ENCODE measurements at places on chromosomes 11 and 22.
A peak's percentile ranks its signal among the peaks of the same experiment; 100 is the strongest.

DNA sequence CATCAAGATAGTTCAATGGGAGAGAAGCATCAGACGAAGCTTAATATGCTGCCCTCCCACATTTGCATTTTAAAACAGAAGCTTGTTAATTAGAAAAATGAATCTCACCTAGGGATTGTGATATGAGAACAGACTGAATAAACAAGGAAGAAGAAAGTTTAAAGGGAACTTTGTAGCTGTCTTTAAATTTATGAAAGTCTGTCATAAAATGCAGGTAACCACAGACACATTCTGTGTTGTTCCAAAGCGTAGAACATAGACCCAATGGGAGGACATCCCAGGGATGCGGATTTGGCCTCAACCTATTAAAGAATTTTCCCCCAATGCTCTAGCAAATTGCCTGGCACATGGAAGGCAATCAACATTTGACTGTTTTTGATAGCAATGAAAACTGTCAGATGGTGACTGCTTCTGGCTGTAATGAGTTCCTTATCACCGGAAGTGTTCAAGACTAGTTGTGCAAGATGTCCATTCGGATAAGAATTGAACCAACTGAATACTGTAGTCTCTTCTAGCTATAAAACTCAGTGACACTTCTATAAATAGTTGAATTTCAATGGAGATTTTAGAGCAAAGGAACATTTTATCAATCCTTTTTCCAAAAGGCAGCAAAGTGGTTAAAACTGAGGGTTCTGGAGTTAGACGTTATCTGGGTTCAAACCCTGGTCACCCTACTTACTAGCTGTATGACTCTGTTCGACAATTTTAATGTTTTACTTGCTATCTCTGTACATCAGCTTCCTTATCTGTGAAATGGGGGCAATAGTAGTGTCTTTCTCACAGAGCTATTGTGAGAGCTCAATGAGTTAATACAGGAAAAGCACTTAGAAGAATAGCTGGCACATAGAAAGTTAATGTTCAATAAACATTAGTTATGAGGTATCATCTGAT, 64.9 kb downstream of the LIF start:
- DNase-seq, result no peak

- DNase-seq, result no peak
Observed at GRCh38 chr11:91794146-91794545, 430.5 kb upstream of the FAT3 start.

DNA sequence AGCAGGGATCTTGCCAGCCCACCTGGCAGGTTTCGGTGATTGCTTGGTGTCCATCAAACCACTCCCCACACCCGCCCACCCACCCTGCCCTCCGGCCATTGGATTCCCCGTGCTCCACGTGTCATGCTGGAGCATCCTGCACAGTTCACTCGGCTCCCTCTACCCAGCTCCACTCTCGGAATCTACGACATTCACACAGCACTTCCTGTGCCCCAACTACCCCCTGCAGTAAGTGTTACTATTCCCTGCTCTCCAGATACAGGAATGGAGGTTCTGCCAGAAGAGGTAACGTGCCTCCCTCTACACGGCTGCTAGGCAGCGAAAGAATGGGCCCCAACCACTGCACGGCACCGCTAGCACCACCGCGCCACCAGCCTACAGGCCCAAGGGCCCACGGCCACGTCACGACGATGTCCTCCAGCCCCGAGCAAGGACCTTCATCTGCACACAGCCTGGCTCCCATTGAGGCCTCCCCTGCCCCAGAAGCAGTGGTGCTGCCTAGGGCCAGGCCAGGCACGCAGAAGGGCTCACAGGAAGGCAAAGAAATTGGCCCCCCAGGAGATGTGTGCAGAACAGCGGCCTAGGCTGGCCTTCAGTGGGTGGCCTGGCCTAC, 27.6 kb downstream of the WNT7B start:
- no peak for DNase-seq

DNA sequence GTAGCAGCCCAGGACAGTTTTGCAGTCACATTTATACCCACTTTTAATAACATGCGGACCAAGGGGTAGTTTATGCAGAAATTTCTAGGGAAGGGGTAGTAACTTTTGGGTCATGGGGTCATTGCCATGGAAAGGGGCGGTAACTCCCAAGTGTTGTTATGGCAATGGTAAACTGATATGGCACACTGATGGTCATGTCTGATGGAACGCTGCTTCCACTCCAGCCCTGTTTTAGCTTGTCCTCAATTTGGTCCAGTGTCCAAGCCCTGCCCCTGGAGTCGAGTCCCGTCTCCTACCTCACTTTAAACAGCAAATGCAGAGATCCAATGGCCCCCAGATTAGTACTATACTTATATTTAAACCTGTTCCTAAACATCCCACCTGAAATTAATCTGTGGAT, 11.2 kb upstream of the SEC14L4 start:
- no peak for DNase-seq

DNA sequence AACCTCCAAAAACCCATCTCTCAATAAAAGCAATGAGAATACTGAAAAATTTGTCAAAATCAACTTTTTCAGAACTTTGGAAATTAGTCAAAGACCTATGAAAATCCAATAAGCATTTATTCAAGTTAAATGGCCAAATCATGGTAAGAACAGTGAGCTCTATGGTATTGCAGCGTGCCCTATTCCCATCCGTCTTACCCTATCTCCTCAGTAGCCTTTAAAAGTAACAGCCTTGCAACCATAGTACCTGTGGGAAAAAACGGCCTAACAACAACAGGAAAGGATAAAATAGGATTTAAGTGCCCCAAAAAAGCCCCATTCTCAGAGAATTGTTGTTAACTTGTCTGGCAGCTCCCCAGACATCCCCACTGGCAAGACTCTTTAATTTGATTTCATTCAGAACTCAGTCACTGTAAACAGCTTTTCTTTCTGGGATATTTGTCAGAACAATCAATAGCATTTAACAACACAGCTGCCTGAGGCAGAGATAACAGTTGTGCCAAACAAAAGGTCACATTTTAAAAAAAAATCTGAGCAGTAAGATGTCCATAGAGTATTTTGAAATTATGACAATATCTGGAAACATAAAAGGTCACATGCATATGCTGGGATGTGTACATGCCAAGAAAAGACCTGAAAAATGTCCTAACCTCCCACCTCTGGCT, 18.8 kb upstream of the MS4A8 start:
- no peak for DNase-seq

GRCh38 chr11:47257517-47258316, at the start of gene NR1H3:
Gene NR1H3 (plus strand): TSS chr11:47257996. CDS start chr11:47259217, 1,221 bp downstream.
- no peak for DNase-seq

DNA sequence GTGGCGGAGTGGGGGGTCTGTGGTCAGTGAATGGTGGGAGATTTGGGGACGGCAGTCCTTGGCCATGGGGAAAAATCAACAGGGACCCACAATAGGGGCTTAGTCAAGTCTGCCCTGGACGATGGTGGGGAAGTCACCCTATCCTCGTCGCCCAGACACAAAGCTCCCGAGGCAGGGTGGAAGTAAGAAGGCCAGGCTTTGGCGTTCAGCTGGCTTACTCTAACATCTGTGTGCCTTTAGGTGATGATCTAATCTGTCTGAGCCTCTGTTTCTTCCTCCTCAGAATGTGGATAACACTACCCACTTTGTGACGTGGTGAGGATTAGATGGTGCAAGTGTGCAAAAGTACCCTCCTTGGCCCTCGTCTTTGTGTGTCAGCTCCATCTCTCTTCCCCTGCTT, 192.2 kb downstream of the ST3GAL4 start:
- no peak for DNase-seq

GRCh38 chr11:129278586-129279319, 86.6 kb upstream of the ARHGAP32 start:
- no peak for DNase-seq

GRCh38 chr22:45254388-45254787, 13.7 kb upstream of the KIAA0930 start:
- DNase-seq, result no peak

DNA sequence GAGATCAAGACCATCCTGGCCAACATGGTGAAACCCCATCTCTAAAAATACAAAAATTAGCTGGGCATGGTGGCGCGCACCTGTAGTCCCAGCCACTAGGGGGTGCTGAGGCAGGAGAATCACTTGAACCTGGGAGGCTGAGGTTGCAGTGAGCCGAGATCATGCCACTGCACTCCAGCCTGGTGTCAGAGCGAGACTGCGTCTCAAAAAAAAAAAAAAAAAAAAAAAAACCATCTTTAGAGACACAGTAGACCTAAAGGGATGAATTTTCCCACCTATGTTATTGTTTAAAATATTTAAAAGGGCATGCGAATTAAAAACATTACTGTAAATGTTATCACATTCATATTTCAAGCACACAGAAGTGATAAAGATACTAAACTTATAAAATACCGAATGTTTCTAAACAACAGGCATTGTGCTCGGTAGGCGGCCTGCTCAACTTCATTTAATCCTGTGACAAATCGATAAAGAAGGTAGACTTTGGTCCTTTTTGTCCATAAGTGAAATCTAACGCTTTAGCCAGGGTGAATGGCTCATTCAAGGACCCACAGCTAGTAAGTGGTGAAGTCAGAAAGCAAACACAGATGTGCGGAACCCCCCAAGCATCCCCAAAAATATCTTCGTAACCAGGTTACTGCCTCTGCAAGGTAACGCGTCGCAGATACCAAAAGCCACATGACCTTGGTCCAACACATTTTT, 16.1 kb downstream of the NCAPD3 start:
- DNase-seq, result no peak

DNA sequence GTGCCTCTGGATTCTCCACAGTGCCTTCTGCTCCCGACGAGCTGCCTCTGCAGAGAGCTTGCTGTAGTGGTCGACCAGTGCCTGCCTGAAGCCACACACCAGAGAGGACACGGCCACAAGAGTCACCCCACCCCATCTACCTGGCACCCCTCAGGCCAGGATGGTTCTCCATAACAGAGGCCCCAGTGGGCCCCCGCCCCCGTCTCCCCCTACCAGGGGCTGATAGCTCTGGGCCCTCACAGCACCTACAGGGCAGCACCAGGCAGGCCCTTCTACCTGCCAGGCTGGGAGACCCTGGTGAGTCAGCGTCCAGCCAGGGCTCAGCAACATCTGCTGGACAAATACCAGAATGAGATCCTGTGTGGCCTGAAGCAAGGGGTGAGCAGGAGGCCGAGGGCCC, 21.7 kb downstream of the SELENOO start:
- no peak for DNase-seq

DNA sequence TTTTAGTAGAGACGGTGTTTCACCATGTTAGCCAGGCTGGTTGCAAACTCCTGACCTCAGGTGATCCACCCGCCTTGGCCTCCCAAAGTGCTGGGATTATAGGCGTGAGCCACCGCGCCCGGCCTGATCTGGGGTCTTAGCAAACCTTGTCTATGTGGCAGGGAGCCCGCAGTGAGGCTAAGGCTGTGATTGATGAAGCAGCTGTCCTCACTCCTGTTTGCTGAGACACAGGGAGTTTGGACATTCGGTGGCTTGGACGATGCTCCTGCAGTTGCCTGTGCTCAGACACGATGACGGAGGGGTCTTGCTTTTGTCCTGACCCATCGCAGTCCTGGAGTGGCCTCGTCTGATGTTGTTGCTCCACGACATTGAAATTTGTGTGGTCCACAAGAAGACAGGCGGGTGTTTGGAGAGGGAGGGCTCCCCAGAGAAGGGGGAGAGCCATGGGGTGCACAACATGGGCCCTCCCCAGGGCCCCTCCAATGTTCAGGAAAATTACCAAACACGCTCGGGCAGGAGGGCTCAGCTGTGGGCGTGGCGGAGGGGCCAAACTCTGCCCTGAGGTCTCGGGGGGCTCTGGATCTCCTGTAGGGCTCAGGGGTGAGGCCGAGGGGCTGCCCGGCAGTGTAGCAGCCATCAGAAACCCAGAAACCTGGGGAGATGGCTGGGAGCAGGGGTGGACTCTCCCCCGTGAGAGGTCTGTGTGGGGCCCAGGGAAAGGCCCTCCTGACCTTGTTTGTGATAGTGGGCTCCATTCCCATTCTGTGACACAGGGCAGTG, 41.8 kb upstream of the PRR5 start:
- no peak for DNase-seq

GRCh38 chr11:1507381-1508140, 21.0 kb upstream of the MOB2 start:
- DNase-seq, result no peak

GRCh38 chr22:35458547-35459422, 58.8 kb downstream of the MCM5 start:
- no peak for DNase-seq

- DNase-seq, result no peak
Observed at GRCh38 chr11:56917708-56918400, 70.9 kb upstream of the OR5AK2 start.

- peak; percentile 68 for DNase-seq
Observed at GRCh38 chr22:27139935-27140511, 482.6 kb downstream of the MIAT start.

DNA sequence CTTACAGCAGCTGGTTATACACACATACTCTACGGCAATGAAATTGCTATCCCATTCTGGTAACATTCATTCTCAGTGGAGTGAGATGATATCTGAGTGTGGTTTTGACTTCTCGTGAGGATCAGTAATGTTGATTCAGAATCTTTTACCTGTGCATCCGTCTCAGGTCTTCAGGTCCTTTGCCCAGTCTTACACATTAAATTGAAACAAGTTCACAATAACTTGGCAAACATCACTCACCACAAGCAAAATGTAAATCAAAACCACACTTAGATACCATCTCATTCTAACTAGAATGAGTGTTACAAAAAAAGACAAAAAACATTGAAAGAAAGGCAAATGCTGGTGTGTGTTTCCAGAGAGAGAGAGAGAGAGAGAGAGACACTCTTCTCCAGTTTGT, 14.0 kb downstream of the RGL4 start:
- DNase-seq, result no peak

- no peak for DNase-seq
Observed at GRCh38 chr11:36097219-36097650, 153.4 kb downstream of the LDLRAD3 start.

GRCh38 chr22:47407461-47408025, 645.1 kb downstream of the TBC1D22A start:
- DNase-seq, result no peak

DNA sequence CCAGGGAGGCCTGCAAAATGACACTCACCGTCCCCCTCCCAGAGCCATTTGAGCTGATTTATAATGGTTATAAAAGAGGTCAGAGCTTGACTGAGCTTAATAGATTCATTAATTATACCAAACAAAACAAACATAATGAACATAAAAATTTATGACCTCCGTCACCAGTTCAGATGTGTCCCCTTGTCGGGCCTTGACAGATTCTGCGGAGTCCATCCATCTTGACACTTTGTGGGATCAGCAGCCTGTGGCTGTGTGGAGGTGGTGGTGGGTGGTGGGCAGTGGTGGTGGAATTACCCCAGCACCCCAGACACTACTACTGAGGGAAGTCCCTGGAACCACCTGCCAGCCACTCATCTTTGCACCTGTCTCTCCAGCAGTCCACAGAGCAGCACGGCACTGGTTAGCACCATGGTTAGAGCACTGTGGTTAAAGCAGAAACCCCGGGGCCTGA, 83.5 kb downstream of the DSCAML1 start:
- no peak for DNase-seq

DNA sequence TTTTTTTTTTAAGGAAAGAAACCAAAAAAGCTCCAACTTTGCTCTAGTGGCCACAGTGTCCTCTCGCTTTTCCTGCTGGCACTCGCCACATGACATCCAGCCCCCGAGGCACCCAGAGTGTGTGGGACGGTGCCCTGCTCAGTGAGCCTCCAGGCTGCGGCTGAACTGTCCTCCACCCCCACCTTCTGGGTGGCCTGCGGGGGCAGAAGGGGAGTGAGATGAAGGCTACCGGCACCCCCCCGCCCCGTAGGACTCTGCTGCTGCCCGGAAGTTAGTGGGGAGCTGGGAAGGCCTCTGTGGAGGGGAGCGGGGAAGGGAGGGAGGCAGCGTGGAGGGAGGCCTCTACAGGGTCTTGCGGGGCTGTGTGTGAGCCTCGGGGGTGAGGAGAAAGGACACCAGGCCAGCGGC, 264.4 kb downstream of the CTTN start:
- no peak for DNase-seq

Measured in BJ (cell line).